Anterior cingulate cortex (tissue), 58 donors: ENCODE measurements at places on chromosomes 3 and 15.

DNA sequence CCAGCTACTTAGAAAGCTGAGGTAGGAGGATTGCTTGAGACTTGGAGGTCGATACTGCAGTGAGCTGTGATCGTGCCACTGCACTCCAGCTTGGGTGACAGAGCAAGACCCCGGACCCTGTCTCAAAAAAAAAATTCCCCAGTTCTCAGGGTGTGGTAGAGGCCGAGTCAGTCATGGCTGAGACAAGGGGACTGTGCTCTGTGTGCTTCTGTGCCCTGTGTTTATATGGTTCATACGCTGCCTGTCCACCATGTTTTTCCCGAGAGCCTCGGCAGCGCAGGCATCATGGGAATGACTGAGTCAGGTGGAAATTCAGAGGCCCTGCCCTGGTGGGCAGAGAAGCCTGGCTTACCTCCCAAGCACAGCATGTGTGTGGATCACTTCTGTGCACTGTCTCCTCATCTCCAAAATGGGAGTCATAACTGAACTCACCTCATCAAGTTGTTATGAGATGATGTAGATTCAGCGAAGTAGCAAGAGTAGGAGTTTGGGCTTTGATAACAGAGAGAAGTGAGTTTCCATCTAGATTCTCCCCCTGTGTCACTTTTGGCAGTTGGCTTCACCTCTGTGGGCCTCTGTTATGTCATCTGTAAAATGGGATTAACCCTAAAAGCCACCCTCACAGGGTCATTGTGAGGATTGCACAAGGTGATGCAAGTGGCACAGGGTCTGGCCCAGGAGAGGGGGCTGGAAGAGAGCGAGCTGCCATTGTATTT, 56.9 kb downstream of the FLNB start:
- DNase-seq: no peak

DNA sequence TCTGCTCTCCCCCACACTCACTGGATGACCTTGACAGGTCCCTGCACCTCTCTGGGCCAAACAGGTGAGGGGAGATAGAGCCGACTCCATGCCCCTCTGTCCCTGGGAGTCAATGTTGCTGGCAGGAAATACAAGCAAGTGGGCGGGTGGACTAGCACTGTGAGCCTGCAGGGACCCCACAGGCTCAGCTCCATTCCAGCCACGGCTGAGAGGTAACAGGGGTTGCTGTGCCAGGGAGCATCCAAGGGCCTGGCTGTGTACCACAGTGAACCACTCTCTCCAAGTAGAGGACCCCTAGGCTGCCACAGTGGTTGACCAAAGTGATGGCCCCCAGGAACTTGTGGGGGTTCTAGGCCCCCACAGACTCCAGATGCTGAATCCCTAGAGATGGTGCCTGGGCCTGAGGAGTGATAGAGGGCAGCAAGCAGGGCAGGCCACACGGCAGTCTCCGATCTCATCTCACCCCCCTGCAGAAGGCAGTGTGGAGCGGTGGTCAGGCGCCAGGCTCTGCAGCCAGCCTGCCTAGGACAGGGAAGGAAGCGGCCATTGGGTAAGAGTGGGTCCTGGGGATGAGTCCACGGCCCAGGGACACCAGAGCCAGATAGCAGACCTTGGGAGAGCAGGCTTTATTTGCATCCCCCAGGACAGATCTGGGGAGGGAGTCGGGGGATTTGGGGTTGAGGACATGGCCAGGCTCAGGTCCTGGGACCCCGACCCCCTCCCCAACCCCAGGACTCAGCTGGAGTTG, 3.2 kb downstream of the TNNC1 start:
- DNase-seq: no peak

DNA sequence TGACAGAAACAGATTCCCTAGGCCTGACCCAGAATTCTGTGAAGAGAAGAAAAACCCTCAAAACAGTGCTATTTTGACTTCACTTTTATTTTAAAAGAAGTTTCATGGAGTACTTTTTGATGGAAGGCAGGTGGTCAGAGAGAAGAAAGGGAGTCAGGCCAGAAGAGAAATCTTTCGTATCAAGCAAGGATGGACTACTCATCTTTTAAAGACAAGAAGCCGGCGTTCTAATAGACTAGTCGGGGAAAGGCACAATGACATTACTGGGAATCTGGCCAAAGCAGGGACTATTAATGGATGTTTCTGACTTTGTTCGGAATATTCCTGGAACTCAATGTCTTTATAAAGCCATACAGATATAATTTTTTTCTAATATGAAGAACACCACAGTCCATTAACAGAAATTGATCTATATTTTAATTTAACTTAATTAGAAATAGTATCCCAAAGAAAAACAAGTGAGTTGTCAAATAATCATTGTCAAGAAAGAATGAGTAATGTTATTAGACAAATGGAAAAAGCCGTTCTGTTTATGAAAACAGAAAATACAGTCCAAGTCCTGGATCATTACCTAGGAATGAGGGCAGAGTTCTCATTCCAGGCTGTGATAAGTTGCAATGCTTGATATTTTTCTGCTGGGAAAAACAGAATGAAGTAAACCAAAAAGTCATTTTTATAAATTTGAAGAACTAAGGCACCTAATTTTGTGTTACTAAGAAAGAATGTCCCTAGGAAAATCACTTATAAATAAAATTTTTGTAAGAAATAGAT, 23.7 kb upstream of the PCOLCE2 start:
- DNase-seq: no peak

DNA sequence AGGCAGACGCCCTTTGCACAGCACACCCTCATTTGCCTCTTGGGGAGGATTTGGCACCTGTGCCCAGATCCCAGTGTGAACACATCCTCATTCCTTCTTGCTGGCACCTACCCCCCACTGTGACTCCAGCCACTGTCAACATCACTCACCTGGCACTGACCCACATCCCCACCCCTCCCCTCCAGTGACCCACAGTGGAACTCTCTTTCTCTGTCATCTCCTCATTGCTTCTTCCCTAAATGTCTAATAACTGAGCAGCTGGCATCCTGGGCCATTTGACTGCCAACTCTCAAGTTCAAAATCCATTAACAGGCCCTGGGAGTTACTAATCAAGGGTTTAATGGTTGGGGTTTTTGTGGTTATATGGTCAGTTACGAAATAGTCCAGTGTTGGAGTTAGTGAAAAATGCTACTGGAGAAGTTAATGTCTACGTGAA, 14.4 kb downstream of the SNAPC5 start:
- DNase-seq: no peak
